Stimulated activated CD4-positive, alpha-beta T cell treated with anti-CD3 and anti-CD28 coated beads, Interleukin-12 subunit alpha, Interleukin-12 subunit beta, amount 100 ng/mL, for 24 hours (primary cell): ENCODE measurements at places on chromosomes 16 and 17.

- no peak for DNase-seq
Measured at GRCh38 chr17:17395246-17395802, 81.5 kb upstream of the MED9 start.

GRCh38 chr16:4652561-4652960 lies 27.9 kb downstream of the MGRN1 start:
- no peak for DNase-seq

DNA sequence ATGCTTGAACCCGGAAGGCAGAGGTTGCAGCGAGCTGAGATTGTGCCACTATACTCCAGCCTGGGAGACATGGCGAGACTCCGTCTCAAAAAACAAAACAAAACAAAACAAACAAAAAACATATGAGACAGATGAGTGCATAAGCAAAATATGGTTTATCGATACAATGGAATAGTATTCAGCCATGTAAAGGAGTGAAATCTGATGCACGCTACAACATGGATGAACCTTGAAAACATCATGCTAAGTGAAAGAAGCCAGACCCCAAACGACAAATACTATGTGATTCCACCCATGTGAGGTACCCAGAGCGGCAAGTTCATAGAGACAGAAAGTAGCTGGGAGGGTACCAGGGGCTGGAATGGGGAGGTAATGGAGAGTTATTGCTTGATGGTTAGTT lies 6.8 kb downstream of the PLCD3 start:
- DNase-seq = no peak

- no peak for DNase-seq
Measured at GRCh38 chr17:82148997-82149396, 51.0 kb upstream of the FASN start.

DNA sequence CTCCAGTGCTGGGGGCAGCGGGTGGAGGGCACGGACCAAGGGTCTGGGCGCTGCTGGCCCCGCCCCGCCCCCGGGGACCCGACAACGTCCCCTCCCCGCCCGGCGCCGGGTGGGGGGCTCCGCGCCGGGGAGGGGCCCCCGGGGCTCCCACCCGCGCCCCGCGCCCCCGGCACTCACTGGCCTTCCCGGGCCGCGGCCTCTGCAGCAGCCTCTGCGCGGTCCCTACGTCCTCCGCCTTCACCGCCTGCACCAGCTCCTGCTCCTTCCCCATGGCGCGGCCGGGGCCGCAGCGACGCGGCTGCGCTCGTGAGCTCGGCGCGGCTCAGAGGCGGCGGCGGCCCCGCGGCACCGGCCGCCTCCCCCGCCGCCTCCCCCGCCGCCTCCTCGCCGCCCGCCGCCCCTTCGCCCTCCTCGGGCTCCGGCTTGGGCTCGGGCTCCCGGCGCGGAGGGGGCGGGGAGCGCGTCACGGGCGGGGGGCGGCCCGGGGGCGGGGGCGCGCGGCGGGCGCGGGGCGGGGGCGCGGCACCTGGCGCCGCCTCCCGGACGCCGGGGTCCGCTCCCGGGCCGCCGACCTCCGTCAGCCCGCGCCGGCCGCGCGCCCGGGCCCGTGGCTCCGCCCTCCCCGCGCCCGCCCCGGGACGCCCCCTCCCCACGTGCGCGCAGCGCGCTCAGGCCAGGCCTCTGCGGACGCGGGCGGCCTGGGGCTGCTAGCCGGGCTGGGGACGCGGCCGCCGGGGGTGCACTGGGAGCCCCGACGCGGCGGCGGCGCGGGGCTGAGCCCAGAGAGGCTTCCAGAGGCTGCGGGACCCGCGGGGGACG lies at the start of gene CASKIN1:
CASKIN1 (minus strand) TSS at position 444 of the 819 bp plus-strand sequence; CDS start at position 271, 173 bp downstream.
- no peak for DNase-seq

- no peak for DNase-seq
Measured at GRCh38 chr16:55588799-55589198, 22.3 kb downstream of the CAPNS2 start.

DNA sequence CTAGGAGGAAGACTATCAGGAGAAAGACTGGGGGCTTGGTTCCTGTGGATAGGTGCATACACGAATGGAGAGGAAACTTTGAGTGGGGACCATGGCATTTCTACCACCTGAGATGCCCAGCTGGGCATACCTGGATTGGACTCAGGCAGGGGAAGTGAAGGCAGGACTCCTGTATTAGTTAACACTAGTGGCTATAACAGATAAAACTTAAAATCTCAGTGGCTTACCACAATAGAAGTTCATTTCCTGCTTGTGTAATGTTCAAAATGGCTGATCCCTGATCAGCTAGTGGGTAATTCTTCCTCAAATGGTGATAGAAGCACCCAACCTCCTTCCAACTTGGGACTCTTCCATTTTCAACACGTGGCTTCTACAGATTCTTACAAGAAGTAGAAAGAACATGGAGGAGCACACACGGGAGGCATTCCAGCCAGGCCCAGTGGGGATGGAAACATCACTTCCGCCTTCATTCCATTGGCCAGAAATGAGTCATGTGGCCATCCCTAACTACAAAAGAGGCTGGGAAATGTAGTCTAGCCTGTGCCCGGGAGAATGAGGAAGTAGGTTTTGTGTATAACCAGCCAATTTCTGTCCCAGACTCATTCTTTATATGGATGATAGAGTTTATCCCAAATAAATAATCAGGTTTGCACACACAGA lies 112.1 kb downstream of the UTP18 start:
- DNase-seq = no peak

DNA sequence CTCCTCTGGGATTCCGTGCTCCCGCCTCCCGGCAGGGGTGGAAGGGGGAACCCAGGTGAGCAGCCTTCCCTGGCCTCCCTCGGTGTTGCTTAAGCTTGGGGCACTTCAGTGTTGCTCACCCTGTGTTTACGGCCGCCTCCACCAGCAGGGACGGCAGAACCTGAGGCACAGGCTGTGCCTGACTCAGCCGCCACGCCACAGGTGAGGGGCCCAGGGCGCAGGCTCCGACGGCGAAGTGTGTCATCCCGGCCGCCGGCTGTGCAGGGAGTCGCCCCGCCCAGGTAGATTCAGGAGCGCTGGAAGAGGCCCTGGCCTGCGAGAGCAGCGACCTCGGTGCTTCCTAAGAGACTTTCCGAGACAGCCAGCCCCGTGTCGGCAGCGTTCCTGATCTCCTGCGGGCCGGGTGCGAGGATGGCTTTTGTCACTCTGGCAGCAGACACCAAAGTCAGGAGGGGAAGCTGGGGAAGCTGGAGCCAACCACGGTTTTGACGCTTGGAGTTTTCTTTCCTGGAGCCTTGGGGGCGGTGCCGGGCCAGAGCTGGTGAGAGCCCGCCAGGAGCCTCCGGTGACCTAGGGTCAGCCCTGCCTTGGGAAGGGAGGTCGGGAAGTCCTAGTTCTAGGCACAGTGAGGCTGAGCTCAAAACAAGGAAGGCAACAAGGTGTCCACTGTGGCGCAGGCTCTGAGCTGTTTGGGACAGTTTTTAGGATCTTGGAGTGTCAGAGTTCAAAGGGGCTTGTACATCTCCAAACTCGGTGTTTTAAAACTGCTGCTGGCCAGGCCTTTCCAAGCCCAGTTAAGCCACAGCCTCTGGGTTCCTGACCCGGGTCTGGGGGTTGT lies 2.1 kb downstream of the GSE1 start:
- peak; percentile 31 for DNase-seq

- DNase-seq = no peak
Measured at GRCh38 chr17:58956997-58957724, 149.5 kb downstream of the TRIM37 start.

- no peak for DNase-seq
Measured at GRCh38 chr17:69451416-69452394, 37.2 kb downstream of the MAP2K6 start.

DNA sequence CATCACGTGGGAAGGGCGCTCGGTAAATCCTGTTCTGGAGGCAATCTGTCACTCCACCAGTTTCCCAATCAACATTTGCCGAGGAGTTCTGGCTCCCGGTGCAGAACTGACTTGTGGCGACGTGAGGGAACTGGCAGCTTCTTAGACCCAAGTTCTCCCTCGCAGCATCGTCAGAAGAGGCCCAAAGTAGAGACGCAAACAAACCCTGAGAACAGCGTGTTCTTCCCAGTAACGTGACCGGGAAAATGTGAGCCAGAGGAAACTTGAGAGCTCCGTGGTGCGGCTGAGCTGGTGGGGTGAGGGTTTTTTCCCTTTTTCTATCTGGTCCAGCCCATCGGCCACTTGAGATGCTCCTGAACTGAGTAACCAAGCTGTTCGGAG lies 158.9 kb upstream of the CACNG5 start:
- DNase-seq = no peak

- DNase-seq = no peak
Measured at GRCh38 chr17:44097110-44097958, 26.1 kb downstream of the HDAC5 start.

DNA sequence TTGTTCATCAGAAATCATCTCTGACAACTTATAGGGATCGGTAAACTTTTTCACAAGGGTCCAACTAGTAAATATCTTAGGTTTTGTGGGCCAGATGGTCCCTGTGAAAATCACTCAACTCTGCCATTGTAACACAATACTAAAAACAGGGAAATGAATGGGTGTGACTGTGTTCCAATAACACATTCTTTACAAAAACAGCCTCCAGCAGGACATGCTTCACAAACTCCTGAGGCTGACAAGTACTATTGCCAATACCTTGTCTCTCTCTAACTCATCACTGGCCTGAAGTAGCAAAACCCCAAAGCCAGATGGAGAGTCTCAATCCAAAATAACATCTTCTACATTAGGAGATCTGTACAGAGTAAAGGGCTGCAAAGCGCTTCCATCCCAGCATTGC lies 312.3 kb downstream of the TOX3 start:
- DNase-seq = no peak

GRCh38 chr17:38916771-38917170 lies 8.6 kb upstream of the LASP1NB start:
- no peak for DNase-seq

DNA sequence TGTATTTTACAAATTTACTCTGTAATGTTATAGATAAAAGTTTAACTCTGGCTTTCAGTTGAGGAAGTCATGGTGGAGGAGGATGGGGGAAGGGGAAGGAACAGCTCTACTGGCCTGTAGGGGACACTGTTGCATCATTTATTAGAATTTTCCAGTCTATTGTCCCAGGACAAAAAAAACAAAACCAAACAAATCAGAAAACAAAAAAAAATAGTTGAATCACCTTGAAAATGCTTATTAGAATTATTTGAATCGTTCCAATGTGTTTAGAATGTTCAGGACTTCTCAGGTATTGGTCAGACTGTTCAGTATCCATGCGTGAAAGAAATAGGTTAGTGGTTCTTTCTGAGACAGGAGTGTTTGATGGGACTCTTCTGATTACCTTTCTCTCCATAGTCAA lies 242.0 kb downstream of the FTO start:
- no peak for DNase-seq

- no peak for DNase-seq
Measured at GRCh38 chr17:3029213-3029913, 34.0 kb downstream of the OR1D5 start.

DNA sequence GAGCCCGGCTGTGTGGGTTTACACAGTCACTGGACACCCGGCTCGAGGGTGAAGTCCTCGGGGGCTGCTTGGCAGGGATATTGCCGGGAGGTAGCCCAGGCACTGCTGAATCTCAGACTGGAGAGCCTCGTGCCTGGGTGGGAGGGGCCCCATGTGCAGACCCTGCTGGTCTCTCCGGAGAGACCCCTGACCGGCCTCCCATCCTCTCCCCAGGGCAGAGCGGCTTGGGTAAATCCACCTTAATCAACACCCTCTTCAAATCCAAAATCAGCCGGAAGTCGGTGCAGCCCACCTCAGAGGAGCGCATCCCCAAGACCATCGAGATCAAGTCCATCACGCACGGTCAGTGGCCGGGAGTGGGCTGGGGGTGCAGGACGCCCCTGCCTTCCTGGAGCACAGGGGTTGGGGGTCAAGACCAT lies 346.5 kb downstream of the SEC14L1 start:
- DNase-seq = no peak

DNA sequence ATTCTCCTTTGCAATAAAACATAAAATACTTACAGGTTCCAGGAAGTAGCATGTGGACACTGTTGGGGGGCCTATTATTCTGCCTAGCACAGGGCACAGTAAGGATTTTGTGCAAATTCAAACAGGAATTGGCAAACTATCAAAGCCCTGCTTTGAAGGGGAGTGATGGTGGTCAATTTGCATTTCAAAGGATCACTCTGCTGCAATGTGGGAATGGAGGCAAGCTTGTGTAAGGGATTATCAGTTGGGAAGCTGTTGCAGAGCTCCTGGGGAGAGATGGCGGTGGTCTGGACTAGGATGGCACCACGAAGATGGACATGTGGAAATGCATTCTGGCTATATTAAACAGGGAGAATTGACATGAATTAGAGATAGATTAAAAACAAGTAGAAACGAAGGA lies 990.7 kb upstream of the RBFOX1 start:
- no peak for DNase-seq

DNA sequence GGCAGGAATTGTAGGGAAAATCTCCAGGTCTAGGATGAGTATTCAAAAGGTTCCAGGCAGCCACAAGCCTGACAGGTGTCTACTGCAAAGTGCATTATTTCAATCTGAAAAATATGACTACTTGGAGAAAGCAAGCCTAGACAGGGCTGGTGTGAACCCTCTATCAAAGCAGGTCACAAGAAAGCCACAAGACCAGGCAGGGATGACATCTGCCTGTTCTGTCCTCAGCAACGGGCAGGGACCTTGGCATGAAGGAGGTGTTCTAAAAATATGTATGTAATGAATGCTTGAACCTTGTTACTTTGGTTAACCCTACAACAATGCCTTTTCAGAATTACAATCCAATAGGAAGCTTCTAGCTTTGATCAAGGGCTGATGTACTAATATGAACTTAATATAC lies 1.2 kb upstream of the COX6A2 start:
- no peak for DNase-seq

- DNase-seq = no peak
Measured at GRCh38 chr17:15245054-15245453, 20.1 kb downstream of the PMP22 start.

DNA sequence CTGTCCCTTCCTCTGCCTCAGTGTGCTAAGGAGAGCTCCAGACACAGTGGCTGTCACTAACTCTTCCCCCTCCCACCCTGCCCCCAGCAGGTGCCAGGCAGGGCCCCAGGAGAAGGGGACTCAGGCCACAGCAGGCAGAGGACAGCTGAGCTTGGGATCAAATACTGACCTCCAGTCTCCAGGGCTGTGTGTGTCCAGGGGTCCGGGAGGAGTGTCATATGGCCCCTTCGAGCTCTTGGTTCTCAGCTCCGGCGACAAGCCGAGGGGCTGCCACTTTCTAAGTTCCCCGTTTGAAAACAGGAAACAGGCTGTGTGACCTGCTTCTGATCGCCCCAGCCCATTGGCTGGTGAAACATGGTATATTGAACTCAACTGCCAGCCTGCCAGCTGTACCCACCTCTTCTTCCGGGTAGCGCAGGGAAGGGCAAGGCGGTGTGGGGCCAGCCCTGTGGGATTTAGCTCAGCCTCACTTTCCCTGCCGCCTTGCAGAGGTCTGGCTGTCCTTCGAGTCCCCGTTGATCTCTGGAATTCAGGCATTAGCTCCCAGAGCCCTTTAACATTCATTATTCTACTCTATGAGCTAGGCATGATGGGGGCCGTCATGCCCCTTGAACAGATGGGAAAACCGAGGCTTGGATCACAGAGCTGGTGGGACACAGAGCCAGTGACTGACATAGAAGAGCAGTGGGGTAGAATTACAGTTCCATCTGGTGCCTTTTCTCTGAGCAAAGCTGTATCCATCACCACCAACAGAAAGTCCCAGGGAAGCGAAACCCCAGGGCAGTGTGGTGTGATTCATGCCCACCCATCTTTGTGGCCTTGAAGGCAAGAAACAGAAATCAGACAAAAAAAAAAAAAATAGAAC lies at the start of gene SNX20:
SNX20 (minus strand) TSS at position 292 of the 865 bp plus-strand sequence. CDS start 3,786 bp downstream, outside the sequence.
- no peak for DNase-seq

GRCh38 chr17:47843391-47843730 lies 2.3 kb upstream of the SCRN2 start:
- DNase-seq = no peak

- no peak for DNase-seq
Measured at GRCh38 chr16:27334192-27334764, 20.5 kb downstream of the IL4R start.

GRCh38 chr16:77613095-77613494 lies 109.2 kb upstream of the NUDT7 start:
- DNase-seq = no peak
